GM20000 (cell line): ENCODE measurements at places on chromosomes 4 and X.

- DNase-seq: no peak
These were observed 309.4 kb downstream of the PPP3CA start for GRCh38 chr4:101037938-101038413.

DNA sequence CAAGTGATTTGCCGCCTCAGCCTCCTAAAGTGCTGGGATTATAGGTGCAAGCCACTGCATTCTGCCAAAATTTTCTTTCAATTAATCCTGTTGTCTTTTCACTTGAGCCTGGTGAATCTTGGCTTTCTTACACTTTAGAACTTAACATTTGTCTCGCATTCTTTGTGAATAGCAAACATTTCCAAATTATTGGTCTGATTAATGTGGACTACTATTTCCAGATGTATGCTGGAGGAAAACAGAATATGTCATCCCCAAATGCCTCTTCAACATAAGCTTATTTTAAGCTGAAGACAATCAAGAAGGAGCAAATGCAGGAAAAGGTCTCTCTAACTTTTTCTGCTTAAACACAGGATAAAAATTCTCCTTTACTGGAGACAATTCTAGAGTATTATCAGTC lies 233.4 kb downstream of the PPP4R3C start:
- DNase-seq: no peak

- no peak for DNase-seq
These were observed 36.2 kb downstream of the CT47B1 start for GRCh38 chrX:120839491-120839890.

- peak; percentile 42 for DNase-seq
These were observed 8.2 kb upstream of the ZRSR2 start for GRCh38 chrX:15781961-15782699.

DNA sequence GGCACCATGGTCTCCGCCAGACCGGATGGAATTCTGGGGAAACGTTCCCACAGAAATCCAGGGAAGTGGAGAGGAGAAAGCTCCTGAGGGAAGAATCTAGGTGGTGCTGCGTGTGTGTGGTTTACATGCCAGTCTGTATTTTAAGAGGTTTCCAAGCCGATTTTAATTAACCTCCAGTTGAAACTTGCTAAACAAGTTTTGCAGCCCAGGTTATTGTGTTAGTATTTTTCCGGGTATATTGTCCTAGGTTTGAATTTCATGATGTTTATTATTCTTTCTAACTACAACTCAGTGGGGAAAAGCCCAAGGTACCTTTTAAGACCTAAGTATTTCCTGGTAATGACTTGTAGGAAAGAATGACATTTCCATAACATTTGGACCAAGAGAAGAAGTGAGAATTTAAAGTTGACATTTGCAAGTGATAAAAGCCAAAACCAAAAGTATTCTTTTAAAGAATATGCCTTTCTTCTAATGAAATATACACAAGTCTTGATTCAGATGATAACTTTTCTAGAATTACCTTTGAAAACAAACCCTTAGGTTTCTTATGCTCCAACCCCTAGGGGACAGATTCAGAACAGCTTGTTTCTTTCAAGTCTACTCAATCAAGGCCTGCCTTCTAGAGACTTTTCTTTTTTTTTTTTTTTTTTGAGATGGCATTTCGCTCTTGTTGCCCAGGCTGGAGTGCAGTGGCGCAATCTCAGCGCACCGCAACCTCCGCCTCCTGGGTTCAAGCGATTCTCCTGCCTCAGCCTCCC lies 14.6 kb downstream of the SAT1 start:
- no peak for DNase-seq

DNA sequence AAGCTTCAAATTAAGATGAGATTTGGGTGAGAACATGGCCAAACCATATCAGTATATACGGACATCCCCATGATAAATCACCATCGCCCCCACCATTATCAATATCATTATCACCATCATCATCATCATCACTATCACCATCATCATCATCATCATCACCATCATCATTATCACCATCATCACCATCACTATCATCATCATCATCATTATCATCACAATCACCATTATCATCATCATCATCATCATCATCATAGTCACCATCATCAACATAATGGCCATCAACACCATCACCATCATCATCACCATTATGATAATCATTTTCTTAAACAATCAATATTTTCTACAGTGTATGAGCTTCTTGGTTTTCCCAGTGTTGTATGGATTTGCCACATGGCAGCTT lies 360.9 kb downstream of the NLGN4X start:
- no peak for DNase-seq

- DNase-seq: no peak
These were observed 80.9 kb upstream of the TLR3 start for GRCh38 chr4:185987961-185988627.

- no peak for DNase-seq
These were observed 752 bp downstream of the ERAS start for GRCh38 chrX:48826876-48827653.

GRCh38 chr4:157674699-157675098 lies 454.2 kb downstream of the GRIA2 start:
- DNase-seq: no peak
